Lower lobe of right lung (tissue), 2 donors: ENCODE measurements at places on chromosomes 2 and 18.
A peak's percentile ranks its signal among the peaks of the same experiment; 100 is the strongest.

DNA sequence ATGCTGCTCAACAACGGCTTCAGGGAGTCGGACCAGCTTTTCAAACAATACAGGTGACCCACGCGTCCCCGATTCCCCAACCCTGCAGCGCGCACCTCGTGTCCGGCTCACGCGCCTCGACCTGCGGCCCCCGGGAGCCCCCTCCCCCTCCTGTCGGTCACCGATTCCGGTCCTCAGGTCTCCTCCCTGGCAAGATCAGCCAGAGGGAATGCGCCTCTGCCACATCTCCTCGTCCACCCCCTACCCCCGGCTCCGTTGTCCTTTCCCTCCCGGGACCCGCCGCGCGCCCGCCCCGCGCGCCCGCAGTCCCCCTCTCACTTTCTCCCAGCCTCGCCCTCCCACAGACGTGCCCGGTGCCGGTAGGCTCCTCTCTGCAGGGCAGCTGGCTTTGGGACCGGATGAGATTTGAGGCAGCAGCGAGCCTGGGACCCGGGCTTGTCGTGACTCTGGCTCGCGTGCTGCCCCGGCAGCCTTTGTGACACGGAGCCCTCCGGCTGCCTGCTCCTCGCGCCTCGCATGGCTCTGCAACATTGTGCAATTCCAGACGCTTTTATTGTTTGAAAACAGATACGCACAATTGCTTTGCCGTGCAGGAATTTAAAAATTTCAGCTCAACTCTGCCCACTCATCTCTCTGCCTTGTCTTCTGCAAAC lies 558 bp downstream of the TTC39C start:
- DNase-seq = peak; percentile 61

DNA sequence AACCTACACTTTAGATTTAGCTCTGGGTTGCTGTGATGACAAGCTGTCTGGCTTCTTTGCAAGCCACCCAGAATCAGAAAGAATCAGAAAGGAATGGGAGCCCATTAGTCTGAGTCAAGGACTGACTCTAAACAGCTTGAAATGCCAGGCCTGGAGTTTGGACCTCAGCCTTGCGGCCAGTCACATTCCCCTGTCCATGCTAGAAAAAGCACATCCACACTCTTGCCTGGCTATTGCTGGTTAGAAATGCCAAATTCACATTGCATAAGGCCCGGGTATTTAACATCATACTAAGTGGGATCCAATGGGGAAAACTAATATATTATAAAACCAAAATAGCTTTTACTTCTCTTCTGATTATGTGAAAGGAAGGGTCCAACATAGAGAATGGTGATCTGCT lies 756.8 kb upstream of the KLHL29 start:
- no peak for DNase-seq

GRCh38 chr18:80200171-80200931 lies 47.0 kb downstream of the PARD6G start:
- DNase-seq = no peak

DNA sequence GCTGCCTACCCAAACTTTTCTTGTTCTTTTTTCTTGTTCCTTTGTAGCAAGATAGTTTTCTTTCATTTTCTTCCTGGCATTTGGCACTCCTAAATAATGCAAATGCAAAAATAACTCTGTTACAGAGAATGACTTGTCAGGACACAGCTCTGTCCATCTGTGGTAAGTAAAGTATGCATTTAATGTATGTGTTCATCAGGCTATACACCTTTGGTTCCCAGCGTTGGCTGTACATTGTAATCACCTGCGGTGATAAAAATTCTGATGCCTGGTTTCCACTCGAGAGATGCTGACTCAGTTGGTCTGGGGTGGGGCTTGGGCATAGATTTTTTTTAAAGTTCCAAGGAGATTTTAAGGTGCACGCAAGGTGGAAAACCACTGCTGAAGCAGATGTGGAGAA lies at the start of gene SERPINB13:
Gene SERPINB13 (plus strand): TSS at position 378 of the 400 bp plus-strand sequence. CDS start 1,325 bp downstream, outside the sequence.
- no peak for DNase-seq

GRCh38 chr18:31382107-31382506 lies 5.5 kb downstream of the DSG4 start:
- no peak for DNase-seq

- DNase-seq = no peak
These were observed 405.6 kb upstream of the MEX3C start for GRCh38 chr18:51603111-51603510.

DNA sequence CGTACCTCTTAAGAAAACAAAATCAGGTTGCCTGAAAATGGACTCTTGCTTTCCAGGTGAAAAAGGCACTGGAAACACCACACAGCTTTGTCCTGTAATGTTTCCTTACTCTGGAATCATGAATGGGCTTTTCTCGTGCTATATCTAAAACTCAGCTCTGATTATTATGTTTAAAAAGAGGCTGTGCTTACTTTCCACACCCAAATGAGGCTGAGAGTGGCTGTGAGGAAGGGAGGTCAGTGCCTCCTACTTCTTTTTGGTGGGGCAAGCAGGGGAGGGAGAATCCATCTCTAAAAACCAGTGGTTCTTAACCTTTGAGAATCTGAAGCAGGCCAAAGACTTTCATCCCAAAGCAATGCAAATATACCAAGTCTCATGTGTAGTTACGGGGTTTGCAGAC lies 148.6 kb downstream of the FAM210A start:
- DNase-seq = no peak

- no peak for DNase-seq
These were observed 599.1 kb upstream of the FSHR start for GRCh38 chr2:49753344-49753985.

GRCh38 chr2:222844323-222844722 lies 16.5 kb upstream of the ACSL3 start:
- DNase-seq = no peak

DNA sequence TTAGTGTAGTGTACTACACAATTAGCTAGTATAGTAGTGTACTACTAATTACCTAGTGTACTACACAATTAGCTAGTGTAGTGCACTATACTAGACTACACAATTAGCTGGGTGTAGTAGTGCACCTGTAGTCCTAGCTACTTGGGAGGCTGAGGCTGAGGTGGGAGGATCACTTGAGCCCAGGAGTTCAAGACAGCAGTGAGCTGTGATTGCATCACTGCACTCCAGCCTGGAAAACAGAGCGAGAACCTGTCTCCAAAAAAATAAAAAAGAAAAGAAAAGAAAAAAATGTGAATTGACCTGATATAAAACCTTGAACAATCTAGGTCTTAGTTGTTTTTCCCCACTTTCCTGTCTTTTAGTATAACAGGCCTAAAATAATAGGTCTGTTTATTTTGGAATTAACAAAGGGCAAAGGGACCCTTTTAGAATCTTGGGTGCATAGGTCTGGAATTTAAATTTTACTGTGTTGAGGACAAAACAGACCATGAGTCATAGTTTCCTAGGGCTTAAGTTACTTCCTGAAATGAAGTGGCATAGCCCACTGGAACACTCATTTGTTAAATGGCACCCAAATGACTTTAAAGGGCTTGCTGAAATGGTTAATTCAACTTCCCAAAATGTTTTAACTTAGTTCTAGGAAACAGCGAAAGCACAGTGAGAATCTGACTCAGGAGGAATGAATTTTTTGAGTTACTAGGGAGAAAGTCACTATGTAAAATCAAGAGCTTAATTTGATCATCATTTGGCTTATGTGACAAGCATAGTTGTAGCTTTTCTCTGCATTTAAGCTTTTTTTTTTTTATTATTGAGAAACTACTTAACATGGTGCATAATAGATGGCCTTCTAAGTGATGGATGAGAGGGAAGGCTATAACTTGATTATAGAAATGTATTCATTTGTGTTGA lies 50.7 kb upstream of the ARL5A start:
- DNase-seq = no peak
